ENCODE measurements at places on chromosomes 5 and 9. TPM values are rescaled to one million over a fixed set of nuclear protein-coding genes. Genes with fewer than 3 reads are reported as not detected.

PCDHGB2 gene
- total RNA-seq: 4.1 TPM

SPAG8 gene
- total RNA-seq: 0.50 TPM

KIF3A gene
- total RNA-seq: 12.5 TPM

SPINK4 gene
- not detected for total RNA-seq

PCDHGA5 gene
- total RNA-seq: 2.5 TPM

PKN3 gene
- total RNA-seq: 24.1 TPM

PRDM9 gene
- total RNA-seq: not detected

ACOT12 gene
- total RNA-seq: not detected

IGFBPL1 gene
- total RNA-seq: 36.7 TPM

BTNL8 gene
- total RNA-seq: 0.96 TPM

FLT4 gene
- 12.4 TPM for total RNA-seq

FOXD4L5 gene
- 0.07 TPM for total RNA-seq

SPATA31E1 gene
- 0.05 TPM for total RNA-seq

BNC2 gene
- total RNA-seq: 28.1 TPM

ADGRD2 gene
- total RNA-seq: 1.6 TPM

FOXI1 gene
- not detected for total RNA-seq

COQ4 gene
- 31.3 TPM for total RNA-seq

GPR151 gene
- total RNA-seq: not detected

GRXCR2 gene
- not detected for total RNA-seq

ZNF658 gene
- total RNA-seq: 5.0 TPM

AQP3 gene
- total RNA-seq: 3.0 TPM

EGFLAM gene
- 1.1 TPM for total RNA-seq

STPG3 gene
- 0.21 TPM for total RNA-seq

BTNL3 gene
- not detected for total RNA-seq

SPATA31C1 gene
- not detected for total RNA-seq

ZFR gene
- total RNA-seq: 65.7 TPM

FAM170A gene
- not detected for total RNA-seq

CYFIP2 gene
- total RNA-seq: 101 TPM

KIF12 gene
- 3.0 TPM for total RNA-seq

PCDHB13 gene
- total RNA-seq: 2.9 TPM

CNTFR gene
- total RNA-seq: 18.0 TPM

APBA1 gene
- total RNA-seq: 0.94 TPM

ENHO gene
- 27.9 TPM for total RNA-seq

EGFL7 gene
- total RNA-seq: 54.6 TPM

ORM2 gene
- 1.6 TPM for total RNA-seq

SEC61B gene
- 153 TPM for total RNA-seq

PCDHGA4 gene
- 3.9 TPM for total RNA-seq

RFESD gene
- total RNA-seq: 4.5 TPM

HBEGF gene
- total RNA-seq: 4.0 TPM

PANK3 gene
- total RNA-seq: 81.8 TPM

IL17B gene
- total RNA-seq: not detected

FAM153A gene
- 6.0 TPM for total RNA-seq

NEUROG1 gene
- not detected for total RNA-seq

CYSRT1 gene
- total RNA-seq: 2.9 TPM

ZBTB34 gene
- total RNA-seq: 18.4 TPM

SNCAIP gene
- 9.7 TPM for total RNA-seq

TLX3 gene
- 0.16 TPM for total RNA-seq

PCDHB14 gene
- 2.6 TPM for total RNA-seq

ATOX1 gene
- total RNA-seq: 77.4 TPM

CCDC180 gene
- 5.9 TPM for total RNA-seq

PCA3 gene
- total RNA-seq: not detected

HAVCR2 gene
- 0.25 TPM for total RNA-seq

ANKRD34B gene
- total RNA-seq: 3.6 TPM

CD14 gene
- total RNA-seq: 0.63 TPM

PCDHB5 gene
- 8.5 TPM for total RNA-seq

C5orf34 gene
- total RNA-seq: 7.3 TPM

GGTA1 gene
- total RNA-seq: not detected

SPZ1 gene
- total RNA-seq: not detected
